ENCODE measurements at places on chromosomes 1 and 21. TPM values are rescaled to one million over a fixed set of nuclear protein-coding genes. Genes with fewer than 3 reads are reported as not detected.

Gene LCE2D
- total RNA-seq: not detected

Gene S100A7
- total RNA-seq: not detected

Gene RBM11
- 0.56 TPM for total RNA-seq

Gene TMEM240
- 0.39 TPM for total RNA-seq

Gene TMEM200B
- not detected for total RNA-seq

Measured in T-helper 1 cell treated with Interleukin-12 subunit alpha and Interleukin-12 subunit beta and Interleukin-4 antibody, amounts not matched to agents 30 ng/mL and 1 ng/mL, for 36 hours (primary cell).